ENCODE measurements at places on chromosomes 1 and 21.
A peak's percentile ranks its signal among the peaks of the same experiment; 100 is the strongest.

DNA sequence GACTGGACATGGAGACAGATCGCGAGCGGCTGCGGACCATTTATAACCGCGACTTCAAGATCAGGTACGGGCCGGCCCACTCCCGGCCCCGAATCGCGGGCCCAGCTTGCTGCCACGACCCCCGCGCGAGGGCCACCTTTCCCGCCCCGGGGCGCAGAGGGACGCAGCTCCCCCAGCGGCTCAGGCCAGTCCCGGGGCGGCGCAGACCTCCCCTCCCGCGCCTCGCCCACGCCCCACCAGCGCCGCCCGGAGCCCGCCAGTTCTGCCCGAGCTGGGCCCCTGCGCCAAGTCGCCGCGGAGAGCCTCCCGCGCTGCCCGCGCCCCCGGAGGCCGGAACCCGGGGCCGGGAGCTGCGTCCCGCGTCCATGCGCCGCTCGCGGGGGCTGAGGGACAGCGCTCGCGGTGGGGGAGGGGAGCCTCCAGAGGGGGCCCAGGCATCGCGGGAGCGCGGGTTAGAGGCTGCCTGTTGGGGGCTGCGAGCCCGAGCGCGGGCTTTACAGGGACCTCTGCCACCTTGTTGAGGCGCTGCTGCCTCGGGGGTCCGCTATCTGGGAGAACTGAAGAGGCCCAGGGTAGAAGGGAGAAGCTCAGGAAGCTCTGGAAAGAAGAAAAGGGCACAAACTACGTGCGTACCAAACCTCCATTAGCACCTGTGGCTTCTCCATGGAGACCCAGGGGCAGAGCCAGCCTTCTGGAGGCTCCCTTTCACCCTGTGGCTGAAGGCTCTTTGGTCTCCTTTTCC, 698 bp downstream of the MOV10 start:
- peak; percentile 56 for DNase-seq

DNA sequence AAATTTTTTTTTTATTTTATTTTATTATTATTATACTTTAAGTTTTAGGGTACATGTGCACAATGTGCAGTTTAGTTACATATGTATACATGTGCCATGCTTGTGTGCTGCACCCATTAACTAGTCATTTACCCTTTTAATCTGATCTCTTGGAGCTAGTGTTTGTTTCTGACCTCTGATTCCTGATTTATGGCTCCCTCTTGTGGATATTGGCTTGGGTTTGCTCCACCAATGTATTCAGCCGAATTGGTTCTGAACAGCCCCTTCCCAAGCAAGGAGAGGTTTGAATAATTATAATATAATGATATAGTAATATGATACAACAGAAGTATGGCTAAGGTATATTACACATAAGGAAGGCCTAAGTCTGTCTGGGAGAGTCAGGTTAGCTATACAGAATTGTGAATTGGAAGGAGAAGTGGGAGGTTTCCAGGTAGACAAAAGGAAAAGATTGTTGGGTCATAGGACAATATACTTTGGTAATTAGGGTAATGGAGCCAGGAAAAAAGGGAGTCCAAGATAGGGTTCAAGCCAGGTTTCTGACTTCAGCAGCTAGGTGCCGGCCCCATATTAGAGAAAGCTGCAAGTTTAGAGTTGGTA, 53.1 kb upstream of the HMCN1 start:
- DNase-seq = no peak

DNA sequence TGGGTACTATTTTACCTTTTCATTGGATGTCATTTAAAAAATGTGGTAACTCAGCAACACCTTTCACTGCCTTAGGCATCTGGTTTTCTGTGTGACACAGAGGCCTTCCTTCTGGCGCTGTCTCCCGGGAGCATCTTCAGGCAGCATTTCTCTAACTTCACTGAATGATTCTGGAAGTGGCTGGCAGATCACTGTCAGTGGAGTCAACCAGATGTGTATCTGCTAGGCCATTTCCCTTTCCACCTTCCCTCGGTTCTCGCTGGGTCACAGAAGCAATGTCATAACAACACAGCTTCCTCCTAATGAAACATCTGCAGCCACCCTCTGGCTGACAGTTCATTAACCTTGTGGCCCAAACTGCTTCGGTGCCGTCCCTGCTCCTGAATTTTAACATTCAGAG, 137.8 kb downstream of the KIF26B start:
- DNase-seq = no peak

DNA sequence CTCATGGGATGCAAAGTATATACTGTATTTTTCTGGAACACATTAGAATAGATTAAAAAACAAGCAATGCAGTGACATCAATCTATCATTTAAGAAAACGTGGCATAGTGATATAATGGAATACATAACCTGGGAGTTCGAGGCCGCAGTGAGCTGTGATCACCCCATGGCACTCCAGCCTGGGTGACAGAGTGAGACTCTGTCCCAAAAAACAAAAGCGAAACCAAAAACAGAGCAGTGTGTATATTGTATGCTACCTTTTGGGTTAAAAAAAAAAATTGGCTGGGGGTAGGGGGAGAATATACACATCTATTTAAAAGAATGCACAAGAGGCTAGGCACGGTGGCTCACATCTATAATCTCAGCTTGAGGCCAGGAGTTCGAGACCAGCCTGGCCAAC, 13.5 kb downstream of the SLC2A1 start:
- no peak for DNase-seq

DNA sequence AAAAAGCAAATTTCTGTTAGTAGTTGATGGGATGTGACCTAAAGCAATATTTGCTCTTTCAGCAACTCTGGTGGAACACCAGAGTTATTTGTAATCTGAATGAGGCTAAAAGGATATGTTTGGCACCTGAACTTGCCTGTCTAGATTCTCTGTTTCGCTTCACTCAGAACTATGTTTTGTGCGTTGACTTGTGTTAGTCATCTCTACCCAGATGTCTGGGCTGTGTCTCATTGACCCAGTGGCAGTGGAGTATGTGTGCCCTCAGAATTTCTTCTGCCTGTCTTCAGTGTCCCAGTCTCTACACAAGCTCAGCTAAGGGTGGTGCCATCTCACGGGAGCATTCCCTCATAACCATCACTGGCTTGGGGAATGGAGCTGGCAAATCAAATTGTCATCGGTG, 13.9 kb downstream of the KCNK1 start:
- no peak for DNase-seq

DNA sequence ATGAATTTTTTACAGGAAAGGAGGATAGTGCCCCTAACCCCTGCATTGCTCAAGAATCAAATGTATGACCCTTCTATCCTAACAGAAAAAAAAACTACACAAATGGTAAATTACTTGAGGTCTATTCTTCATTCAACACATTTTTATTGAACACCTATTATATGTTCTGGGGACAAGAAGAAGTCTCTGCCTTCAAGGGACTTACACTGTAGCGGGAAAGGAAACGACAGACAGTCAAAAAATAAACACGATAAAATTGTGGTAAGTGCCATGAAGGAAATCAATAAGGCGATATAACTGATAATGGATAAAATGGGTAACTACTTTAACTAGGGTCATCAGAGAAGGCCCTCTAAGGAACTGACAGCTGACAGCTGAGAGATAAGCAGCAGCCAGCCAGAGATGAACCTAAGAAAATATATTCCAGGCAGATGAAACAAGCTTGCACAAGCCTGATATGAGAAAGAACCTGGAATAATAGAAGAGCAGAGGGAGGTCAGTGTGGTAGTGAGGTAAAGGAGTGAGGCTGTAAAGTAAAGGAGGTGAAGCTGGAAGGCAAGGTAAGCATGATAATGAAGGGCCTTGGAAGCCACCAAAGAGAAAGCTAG, 66.4 kb downstream of the PHTF1 start:
- DNase-seq = no peak

DNA sequence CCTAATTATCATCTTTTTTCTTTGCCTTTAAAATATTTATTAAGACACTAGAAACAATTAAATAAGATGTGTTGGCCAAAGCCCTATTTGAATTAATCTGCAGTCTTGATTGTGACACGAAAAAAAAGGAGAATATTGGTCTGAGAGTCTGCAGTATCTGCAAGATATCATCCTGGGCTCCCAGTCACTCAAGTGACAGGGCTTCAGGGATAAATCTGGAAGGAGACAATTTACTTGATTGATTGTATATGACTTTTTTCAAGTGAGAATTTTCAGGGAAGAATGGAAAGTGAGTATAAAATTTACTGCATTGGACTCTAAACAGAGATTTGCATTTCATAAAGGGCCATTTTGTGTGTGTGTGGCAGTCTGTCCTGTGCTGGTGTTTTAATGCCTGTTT, 233.7 kb downstream of the PAPPA2 start:
- DNase-seq = no peak

- no peak for DNase-seq
Measured at GRCh38 chr1:6777813-6778212, 7.4 kb upstream of the CAMTA1 start.

GRCh38 chr1:37892151-37893047, 33.0 kb upstream of the MTF1 start:
- no peak for DNase-seq

- no peak for DNase-seq
Measured at GRCh38 chr1:67013573-67013972, 40.4 kb downstream of the SLC35D1 start.

DNA sequence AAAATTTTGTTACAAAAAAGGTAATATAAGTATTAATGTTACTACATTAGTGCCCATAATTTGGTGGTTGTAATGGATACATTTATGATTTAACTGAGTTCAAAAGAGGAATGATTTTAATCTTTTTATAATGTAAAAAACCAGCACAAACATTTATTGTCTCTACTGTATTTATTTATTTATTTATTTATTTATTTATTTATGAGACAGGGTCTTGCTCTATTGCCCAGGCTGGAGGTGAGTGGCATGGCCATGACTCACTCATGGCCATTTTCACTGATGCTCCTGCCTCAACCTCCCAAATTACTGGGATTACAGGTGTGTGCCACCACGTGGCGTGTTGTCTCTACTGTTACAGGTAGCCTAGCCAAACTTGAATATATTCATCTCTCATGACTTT, 21.9 kb downstream of the SPEN start:
- DNase-seq = no peak

DNA sequence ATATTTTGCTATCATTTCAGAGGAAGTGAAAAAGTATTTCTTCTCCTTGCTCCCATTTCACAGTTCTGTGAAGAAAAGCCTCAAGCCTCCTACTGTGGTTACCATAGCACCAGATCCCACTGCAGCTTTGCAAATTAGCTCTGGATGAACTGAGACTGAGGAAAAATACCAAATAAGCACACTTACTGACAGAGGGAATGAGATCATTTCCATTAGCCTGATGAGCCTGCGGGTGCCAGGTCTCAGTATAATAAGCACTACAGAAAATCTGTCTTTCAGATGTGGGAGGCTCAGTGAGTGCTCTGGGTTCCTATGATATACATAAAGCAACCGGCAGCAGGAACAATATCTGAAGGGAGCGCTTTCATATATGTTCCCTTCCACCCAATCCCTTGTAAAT, 21.4 kb downstream of the XKR8 start:
- DNase-seq = no peak

GRCh38 chr1:66269222-66269621, 264.7 kb upstream of the SGIP1 start:
- DNase-seq = no peak

DNA sequence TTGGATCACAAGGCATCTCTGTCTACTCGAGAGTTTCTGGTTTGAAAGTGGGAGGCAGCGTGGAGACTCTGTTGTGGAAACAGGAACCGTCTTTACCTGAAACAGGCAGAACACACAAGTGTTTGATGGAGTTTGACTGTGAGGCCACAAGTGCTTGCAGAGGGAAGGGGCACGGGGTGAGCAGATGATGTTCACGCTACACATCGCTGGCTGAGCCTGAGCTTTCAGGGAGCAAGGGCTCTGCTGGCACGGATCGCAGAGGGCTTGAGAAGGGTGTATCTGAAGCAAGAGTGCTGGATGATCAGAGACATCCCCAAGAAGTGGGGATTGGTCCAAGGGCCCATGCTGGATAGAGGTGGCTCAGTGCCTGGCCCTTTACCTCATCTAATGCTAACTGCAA, 59.3 kb downstream of the IGSF21 start:
- DNase-seq = no peak

DNA sequence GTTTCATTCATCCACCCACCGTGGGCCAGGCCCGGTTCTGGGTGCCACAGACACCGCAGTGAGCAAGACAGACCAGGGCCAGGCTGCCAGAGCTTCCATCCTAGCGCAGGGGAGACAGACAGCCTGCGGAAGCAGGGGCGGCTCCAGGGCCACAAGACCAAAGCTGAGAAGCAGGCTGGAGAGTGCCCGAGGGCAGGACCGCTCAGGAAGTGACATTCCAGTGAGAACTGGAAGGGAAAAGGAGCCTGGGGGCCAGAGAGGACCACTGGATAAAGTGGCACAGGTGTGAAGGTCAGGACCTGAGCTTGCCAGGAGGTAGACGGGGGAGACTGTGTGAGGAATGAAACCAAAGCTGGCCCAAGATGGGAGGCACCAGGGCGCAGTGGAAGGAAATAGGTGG, 59.5 kb upstream of the EFHD2 start:
- no peak for DNase-seq

DNA sequence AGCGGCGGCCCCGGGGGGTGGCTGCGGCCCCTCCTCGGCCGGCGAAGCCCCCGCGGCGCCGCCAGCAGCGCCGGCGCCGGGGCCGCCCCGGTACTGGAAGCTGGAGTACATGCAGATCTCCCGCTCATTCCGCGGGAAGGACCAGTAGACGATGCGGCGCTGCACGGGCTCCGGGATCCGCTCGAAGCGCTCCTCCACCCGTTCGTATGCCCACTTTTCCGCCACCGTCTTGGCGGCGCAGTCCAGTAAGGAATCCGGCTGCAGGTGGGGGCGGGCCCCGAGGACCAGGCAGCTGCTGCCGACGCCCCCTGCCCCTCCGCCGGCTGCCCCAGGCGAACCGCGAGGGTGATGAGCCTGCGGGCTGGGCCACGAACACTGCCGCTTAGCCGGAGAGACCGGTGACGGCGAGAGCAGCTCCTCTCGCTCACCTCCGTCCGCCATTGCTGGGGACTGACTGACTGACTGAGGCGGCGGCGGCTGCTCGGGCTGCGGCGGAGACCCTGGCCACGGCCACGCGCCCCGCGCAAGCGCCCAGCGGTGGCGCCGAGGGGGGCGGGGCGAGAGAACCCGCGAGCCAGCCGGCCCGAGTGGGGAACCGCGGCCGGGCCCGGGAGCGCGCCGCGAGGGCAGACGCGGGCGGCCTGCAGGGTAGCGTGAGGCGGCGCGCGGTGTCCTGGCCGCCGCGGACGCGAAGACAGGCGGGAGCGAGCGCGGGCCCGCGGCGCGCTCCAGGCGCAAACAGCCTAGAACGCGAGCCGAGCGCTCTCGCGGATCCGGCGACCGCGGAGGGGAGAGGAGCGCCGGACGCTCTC, at the start of gene ZSWIM5:
ZSWIM5 (minus strand) TSS at position 696 of the 812 bp plus-strand sequence; CDS start at position 441, 255 bp downstream.
- peak; percentile 78 for DNase-seq

GRCh38 chr1:116277840-116278540, 95.1 kb upstream of the ATP1A1 start:
- DNase-seq = no peak

- DNase-seq = peak; percentile 27
Measured at GRCh38 chr21:14523234-14523633, 22.9 kb downstream of the SAMSN1 start.
